NCI-H2171 (cell line): ENCODE measurements at places on chromosomes 7 and 10.

- no peak for DNase-seq
Observed at GRCh38 chr7:45709168-45710042, 135.2 kb downstream of the ADCY1 start.

GRCh38 chr10:95909561-95909960, 1.8 kb downstream of the CC2D2B start:
- DNase-seq, result no peak

DNA sequence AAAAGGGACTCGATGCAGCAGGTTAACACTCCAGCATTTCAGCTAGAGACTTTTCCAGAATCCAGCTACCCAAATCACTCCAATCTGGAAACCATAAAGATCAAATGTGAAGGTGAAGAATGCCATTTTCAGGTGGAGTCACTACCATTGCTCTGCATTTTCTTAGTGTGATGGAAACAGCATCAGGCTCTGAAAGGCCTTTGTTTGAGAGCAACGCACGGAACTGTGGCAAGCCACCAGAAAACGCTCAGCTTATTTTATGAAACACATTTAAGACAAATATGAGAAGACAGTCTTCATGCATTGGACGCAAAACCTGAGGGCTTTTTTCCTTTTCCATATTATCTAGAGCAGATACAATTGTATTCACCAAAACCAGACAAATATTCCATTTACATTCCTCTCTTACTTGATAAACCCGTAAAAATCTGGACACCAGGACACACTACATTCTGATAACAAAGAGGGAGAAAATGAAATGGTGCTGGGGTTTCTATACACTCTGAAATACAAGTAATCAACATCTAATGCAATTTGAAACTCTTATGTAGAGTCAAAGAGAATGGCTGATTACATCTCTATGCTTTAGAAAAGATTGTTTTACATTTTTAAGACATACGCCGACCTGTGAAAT, 99.1 kb downstream of the NRP1 start:
- DNase-seq, result no peak

GRCh38 chr7:30074422-30075030, 46.3 kb downstream of the PLEKHA8 start:
- peak; percentile 30 for DNase-seq

DNA sequence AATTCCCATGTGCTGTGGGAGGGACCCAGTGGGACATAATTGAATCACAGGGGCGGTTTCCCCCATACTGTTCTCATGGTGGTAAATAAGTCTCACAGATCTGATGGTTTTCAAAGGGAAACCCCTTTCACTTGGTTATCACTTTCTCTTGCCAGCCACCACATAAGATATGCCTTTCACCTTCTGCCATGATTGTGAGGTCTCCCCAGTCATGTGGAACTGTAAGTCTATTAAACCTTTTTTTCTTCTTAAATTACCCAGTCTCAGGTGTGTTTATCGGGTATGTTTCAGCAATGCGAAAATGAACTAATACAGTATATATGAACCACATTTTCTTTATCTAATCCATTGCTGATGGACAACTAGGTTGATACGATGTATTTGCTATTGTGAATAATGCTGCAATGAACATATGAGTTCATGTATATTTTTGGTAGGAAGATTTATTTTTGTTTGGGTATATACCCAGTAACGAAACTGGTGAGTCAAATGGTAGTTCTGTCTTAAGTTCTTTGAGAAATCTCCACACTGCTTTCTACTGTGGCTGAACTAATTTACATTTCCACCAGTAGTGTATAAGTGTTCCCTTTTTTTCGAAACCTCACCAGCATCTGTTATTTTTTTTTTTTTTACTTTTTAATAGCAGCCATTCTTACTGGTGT, 70.0 kb upstream of the HGF start:
- DNase-seq, result no peak

GRCh38 chr10:128474571-128474970, 348.3 kb upstream of the MKI67 start:
- DNase-seq, result no peak

DNA sequence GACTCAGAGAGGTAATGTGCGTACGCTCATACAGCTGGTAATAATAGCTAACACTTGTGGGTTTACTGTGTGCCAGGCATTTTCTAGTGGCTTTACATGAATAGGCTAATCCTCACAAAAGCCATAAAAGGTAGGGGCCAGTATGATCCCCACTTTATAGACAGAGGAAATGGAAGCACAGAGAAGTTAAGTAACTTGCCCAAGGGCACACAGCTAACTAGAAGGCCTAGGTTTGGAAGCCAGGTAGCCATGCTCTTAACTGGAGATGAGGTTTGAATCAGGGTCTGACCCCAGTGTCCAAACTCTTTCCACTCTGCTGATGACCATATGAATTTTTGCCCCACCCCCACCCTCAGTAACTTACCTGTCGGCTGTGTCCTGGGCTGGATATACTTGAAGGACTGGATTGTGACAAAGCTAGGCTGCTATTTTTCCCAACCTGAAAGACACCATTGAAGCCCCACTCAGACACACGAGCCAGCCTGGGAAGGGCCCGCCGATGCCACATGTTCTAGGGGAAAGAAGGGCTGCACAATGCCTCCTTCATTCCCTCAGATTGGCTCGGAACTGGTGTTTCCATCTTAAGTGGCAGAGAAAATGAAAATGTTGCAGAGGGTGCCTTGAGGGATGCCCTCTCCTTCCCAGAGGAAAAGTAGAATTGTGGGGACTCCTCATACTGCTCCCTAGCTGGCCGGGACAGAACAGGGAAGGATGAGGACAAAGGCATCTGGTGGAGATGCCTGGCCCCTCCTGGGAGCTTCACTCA, 29.1 kb upstream of the EFCAB10 start:
- no peak for DNase-seq

DNA sequence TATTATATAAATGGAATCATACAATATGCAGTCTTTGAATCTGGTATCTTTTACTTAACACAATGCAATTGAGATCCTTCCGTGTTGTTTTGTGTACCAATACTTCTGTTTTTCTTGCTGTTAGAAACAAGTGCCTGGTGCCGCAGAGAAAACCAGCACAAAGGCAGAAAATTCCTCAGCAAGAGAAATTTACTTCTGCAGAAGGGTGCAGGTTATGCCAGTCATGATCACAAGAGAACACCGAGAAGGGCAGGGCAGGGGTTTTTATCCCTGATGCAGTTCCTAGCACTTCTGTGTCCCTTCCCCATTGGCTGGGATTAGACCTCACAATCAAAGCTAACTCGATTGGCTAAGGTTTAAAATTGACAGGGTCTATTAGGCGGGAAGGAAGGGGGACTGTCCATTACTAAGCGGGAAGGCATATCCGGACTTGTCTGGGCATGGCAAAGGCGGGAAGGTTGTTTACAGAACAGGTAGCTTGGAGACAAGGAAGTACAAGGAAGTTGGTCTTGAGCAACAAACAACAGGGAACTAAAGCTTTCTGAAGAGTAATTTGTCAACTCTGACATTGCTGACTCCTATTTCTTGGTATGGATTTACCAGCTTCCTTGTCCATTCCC, 2.4 kb upstream of the ZNF33B start:
- DNase-seq, result no peak

DNA sequence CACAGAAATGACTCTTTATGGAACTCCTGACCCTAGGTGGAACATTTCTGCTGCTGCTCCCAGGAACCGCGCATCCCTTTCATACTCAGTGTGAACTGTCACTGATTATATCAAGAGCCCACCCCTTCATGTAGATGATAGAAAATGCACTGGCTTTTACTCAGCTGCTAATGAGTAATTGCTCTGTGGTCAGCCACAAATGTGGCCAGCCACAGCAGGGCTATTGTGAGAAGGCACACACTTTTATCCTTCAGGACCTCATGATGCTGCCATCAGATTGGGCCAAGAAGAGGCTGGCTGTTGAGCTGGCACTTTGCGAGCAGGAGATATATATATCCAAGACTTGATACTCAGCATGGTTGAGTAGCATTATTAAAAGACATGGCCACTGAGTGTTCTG, 124.7 kb downstream of the CFAP58 start:
- DNase-seq, result no peak

DNA sequence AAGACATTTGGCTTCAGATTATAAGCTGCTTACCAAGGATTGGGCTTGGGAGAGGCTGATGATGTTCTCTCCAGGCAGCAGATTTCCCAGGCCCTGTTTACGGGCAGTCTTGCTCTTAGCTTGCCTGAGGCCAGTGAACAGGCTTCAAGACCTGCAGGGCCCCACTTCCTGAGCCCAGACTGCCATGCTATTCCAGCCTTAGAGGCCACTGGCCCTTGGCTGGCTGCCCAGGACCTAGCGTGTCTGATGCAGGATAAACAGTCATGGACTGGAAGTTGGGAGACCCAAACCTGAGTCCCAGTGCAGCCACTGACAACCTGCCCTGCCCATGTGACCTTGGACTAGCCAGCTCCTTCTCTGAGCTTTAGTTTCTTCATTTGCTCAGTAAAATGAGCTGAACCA, 2.9 kb downstream of the PRXL2A start:
- DNase-seq, result no peak

DNA sequence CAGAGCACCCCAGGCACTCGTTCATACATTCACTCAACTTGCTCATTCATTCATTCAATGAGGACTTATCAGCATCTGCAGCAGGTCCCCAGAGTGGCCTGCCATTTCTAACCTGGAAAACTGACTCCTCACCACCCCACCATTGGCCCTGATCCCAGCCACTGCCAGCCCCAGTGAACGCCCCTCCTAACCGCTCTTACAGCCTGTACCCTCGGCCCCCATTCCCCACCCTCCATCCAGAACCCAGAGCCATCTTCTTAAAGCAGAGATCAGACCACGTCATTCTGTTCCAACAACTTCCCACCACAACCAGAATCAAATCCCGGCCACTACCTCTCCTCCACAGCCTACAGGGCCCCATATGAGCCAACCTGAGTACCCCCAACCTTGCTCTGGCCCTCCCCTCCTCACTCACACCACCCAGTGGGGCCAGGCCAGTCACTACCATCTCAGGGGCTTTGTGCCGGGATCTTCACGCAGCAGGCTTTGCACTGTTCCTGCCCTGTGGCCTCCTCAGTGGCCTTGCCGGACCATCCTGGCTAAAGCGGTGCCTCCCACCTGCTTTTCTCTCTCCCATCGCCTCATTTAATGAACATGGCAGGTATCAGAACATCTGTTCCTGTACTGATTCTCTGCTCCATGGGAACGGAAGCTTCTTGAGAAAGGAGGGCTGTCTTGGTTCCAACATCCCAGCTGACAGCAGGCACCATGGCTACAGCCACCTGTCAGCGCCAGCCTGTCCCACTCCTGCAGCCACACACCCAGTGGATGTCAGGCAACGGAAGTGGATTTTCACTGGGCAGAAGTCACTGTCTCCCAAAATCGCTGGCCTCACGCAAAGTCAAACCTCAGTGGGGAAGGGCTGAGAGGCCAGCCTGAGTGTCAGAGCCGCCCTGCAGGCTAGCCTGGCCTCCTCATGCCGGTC, 45.4 kb downstream of the FAM53B start:
- DNase-seq, result peak; percentile 18

- no peak for DNase-seq
Observed at GRCh38 chr7:138784692-138785091, 13.1 kb upstream of the TMEM213 start.

DNA sequence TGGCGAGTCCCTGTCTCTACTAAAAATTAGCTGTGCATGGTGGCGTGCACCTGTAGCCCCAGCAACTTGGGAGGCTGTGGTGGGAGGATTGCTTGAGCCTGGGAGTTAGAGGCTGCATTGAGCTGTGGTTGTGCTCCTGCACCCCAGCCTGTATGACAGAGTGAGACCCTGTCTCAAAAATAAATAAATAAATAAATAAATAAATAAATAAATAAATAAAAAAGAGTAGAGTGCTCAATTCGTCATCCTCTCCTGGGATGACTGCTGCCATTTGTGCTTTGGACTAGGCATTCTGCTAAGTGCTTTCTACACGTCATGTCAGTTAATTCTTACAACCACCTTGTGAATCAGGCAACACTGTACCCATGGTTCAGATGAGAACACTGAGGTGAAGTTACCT, 130.6 kb downstream of the DOCK1 start:
- no peak for DNase-seq

GRCh38 chr10:102009801-102010425, 46.1 kb downstream of the ARMH3 start:
- peak; percentile 17 for DNase-seq

DNA sequence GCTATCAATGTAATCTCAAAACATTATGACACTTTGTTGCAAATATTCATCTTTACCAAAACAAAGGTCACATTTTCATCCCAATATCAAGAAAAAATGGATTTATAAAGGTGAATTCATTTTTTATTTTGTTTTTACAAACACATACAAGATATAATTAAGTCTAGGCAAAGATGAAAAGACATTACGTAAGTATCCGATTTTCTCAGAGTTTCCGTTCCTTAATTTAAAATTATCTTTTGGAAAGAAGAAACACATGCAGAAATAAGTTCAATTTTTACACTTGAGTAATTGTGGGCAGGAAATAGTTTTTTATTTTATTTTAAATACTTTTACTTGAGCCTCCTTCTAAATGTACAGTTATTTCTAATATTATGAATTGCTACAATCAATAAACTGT, 24.6 kb downstream of the RTKN2 start:
- no peak for DNase-seq
